ENCODE measurements at places on chromosomes 1 and 21.

DNA sequence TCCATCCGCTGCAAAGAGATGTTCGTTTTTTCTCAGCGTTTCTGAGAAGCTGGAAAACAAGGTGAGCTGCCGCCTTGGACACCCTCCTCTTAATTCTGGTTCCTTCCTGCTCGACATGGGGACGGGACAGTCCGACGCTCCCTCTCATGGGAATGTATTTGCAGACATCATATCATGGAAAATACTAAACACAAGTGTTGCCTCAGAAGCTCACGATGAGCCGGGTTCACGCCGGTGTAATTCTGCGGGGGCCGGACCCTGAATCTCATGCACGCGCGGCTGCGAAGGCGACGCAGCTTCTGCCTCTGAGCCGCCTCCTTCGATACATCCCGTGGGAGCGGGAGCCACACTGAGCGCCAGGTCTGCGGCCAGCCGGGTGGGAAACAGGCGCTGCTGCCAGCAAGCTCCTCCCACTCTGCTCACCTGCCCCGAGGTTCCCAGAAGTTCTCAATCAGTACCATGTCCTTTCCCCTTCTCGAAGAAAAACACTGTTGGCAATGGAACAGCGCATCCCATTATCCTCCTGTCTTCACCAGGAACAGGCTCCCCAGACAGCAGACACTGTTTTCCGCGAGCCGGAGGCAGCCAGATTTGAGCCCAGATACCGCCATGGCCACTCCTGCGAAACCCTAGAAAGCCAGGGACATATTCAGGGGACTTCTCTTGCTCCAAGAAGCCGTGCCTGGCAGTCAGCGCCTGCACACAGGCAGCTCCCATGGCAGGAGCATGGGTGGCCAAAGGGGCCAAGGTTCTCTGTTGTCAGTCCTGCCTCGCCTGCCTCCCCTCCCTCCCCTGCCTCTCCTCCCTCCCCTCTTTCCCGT lies 98.0 kb downstream of the WDR4 start:
- DNase-seq, result peak; percentile 62

- no peak for DNase-seq
These were observed 12.4 kb upstream of the TCHH start for GRCh38 chr1:152127673-152128072.

GRCh38 chr1:832136-832535 lies 91.6 kb upstream of the SAMD11 start:
- peak; percentile 2 for DNase-seq

DNA sequence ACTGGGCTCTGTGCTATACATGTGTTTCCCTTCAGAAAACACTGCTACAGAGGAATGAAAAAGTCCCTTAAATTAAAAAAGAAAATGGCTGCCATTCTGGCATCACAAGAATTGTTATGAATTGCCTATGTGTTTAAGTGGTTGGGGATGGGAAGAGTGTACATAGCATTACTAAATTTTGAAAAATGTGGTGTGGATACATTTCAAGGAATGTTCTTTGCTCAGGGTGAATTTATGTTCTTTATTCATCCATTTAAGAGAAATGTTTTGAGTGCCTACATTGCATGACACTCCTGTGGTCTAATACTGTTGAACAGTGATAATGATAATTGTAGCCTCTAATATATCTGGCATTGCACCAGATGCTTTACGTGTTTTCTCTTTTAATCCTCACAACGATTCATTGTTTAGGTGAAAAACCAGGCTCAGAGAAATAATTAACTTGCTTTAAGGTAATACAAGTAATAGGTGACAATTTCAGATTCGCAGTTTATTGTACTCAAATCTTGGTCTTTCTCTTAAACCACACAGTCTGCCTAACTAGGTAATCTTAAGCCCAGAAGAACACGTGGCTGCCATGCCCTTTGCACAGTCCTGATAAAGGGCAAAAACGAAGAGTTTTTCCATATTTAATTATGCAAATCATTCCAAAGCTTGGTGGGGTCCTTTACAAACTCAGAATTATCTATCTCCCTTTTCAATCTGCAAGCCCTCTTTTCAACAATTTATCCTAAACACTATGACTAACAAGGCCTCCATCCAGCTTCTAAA lies 31.5 kb downstream of the DPT start:
- no peak for DNase-seq

DNA sequence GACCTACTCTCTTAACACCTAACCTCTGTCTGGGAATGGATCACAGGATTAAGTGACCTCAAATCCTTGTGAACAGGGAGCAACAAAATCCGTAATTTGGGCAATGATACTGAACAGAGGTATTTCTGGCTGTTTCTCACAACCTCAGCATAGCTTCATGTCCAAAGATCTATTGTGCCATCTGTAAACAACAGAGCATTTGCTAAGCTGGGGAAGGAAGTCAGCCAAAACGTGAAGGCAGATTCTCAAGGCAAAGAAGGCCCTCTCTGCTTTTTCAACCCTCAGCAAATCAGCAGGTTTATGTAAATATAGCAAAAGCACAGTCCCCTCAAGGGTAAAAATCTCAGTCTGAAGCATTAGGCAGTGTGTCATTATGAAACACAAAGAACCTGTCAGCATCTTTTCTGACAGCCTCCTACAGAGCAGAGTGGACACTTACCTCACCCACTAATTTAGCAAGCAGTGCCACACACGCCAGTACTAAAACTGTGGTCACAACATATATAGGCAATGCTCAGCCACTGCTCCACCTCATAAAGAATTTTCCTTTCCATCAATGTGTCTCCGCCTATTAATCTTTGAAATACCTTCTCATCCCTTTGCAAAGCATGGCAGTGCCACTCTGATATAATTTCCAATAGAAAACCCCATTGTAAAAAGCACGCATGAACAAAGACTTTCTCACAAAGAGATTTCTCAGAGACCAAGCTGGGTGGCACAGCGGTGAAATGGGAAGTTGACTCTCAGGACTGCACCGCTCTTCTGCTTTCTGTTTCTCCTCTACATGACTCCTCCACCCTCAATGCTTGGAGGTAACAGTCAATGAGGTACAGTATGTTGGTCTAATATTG lies 188.0 kb downstream of the RERE start:
- no peak for DNase-seq

GRCh38 chr1:109170035-109170764 lies 43.5 kb upstream of the SARS1 start:
- no peak for DNase-seq

- DNase-seq, result peak; percentile 71
These were observed 61.0 kb downstream of the WDR4 start for GRCh38 chr21:42818328-42818749.

- DNase-seq, result no peak
These were observed 88.1 kb upstream of the JAK1 start for GRCh38 chr1:65054481-65054880.

DNA sequence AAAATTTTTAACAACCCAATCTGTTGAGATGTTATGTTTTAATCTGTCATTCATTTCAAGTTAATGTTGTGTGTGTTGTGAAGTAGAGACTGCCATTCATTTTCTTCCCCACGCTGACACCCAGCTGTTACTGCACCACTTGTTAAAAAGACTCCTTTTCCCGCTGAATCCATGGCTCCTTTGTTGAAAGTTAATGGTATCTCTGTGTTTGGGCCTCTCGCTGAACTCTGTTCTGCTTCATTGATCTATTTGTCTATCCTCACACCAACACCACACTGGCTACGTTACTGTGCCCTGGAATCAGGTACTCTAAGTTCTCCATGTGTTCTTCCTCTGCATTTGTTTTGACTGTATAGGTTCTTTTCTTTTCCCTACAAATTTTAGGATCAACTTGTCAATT lies 58.2 kb downstream of the PDE9A start:
- no peak for DNase-seq

DNA sequence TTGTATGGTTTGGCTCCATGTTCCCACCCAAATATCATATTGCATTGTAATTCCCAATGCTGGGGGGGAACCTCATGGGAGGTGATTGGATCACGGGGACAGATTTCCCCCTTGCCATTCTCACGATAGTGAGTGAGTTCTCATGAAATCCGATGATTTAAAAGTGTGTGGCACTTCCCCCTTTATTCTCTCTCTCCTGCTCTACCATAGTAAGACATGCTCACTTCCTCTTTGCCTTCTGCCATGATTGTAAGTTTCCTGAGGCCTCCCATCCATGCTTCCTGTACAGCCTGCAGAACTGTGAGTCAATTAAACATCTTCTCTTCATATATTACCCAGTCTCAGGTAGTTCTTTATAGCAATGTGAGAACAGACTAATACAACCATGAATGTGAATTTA lies 211.6 kb upstream of the NR5A2 start:
- no peak for DNase-seq

- peak; percentile 99 for DNase-seq
These were observed 26.1 kb upstream of the LAMC2 start for GRCh38 chr1:183159960-183160359.

DNA sequence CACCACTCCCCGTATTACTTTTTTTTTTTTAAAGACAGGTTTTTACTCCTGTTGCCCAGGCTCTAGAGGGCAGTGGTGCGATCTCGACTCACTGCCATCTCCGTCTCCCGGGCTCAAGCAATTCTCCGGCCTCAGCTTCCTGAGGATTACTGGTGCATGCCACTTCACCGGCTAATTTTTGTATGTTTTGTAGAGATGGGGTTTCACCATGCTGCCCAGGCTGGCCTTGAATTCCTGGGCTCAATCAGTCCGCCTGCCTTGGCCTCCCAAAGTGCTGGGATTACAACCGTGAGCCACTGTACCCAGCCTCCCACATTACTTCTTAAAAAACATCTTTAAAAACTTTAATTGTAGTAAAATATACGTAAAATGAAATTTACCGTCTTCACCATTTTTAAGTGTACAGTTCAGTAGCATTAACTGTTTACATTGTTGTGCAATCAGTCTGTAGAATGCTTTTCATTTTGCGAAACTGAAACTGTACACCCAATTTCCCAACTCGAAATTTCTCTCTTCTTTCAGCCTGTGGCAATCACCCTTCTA lies 77.0 kb downstream of the ZMYM4 start:
- DNase-seq, result no peak

DNA sequence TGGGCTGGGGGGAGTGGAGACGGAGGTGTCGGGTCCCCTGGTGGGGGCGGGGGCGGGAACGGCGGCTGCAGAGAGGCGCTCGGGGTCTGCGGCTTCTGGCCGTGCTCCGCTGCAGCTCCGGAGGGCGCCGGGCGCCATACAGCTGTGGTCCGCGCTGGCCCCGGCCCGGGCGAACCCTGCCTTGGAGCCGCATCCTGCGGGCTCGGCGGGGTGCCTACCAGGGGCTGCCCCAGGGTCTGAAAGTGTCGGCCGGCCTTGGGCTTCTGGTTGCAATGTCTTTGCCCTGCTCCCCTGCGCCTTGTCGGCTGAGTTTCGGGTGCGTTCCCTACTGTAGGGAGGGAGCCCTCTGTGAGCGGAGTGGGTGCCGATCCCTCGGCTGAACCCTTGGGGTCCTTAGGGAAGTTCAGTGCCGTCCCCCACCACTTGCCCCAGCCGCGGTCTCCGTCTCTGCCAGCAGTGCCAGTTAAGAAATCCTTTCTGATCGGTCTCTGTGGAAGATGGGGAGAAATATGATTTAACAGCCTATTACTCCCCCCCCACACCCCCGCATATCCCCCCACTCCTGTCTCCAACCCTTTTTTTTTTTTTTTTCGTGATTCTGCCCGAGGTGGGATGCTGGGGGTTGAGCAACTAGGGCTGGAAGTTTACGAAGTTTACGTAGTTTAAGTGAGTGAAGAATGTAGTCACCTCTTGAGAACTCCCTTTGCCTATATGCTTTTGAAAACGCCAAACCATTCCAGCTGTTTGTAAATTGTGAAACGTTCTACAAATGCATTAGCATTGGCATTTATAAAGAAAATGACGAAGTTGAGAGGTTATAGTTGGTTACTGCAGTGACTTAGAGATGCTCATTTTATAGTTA lies 588 bp downstream of the NEXN start:
- DNase-seq, result no peak

- DNase-seq, result no peak
These were observed 258.4 kb upstream of the DPYD start for GRCh38 chr1:98179151-98179773.

- DNase-seq, result no peak
These were observed 1.7 kb downstream of the NES start for GRCh38 chr1:156675210-156676113.

- peak; percentile 54 for DNase-seq
These were observed 39.8 kb upstream of the RAB4A start for GRCh38 chr1:229230893-229231753.

DNA sequence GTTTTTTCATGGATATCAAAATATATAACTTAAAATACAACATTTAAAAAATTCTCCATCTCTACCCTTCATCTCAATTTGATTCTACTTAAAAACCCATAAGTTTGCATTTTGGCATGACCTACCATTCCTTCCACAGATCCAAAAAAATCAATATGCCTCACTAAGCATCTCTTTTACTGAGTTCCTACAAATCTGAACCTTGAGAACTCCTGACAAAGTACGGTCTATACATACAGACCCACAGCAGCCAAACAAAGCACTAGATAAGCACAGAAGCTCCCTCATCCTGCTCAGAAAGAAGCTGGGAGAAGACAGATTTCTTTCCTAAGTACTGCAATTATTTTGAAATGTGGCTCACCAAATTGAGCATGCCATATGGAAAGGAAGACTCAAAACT lies 167.5 kb downstream of the KCNT2 start:
- no peak for DNase-seq

GRCh38 chr1:237041461-237041794 lies 556 bp upstream of the RYR2 start:
- no peak for DNase-seq

- DNase-seq, result no peak
These were observed 89.7 kb downstream of the GTF2B start for GRCh38 chr1:88801575-88802208.

- DNase-seq, result no peak
These were observed 10.4 kb downstream of the DLGAP3 start for GRCh38 chr1:34918977-34919561.

- no peak for DNase-seq
These were observed 71.3 kb upstream of the S1PR1 start for GRCh38 chr1:101165532-101165931.

DNA sequence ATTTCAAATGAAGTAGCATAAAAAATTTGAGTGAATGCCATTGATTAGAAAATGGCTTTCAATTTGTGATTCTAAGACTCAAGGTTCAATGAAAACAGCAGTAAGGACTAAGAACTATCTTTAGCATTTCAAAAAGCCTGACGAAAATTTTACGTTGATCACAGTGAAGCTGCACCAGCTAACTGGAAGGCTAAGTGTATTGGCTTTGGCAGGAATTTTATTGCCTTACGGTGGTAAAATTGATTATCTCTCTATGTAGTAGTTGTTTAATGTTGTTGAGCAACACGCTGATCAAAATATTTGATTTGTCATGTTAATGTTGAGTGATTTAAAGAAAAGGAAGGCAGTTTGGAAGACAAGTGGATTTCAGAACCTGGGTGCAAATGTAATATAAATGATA lies 49.6 kb downstream of the ATG4C start:
- no peak for DNase-seq

DNA sequence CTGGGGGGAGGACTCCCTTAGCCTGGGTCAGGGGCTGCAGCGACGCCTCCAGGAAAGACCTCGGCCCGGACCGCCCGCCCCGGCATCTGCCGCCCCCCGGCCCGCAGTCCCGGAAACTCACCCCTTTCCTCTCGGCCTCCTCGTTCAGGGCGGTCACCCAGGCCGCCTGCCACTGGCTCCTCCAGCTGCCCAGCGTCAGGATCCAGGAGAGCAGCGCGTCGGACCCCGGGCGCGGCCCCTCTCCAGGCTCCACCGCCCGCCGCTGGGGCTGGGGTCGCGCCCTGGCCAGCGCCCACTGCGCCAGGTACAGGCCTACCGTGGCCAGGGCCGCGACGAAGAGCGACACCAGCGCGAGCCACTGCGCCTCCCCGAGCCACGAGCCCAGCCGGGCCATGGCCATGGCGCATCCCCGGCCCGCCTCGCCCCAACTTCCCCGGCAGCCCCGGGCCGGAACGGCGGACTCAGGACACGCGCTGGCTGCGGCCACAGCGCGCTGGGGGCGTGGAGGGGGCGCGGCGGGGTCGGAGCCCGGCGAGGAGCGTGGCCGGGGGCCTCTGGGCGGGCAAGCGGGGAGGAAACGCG lies 478 bp downstream of the C2CD2 start:
- no peak for DNase-seq
